ENCODE measurements at places on chromosomes 4 and X.

DNA sequence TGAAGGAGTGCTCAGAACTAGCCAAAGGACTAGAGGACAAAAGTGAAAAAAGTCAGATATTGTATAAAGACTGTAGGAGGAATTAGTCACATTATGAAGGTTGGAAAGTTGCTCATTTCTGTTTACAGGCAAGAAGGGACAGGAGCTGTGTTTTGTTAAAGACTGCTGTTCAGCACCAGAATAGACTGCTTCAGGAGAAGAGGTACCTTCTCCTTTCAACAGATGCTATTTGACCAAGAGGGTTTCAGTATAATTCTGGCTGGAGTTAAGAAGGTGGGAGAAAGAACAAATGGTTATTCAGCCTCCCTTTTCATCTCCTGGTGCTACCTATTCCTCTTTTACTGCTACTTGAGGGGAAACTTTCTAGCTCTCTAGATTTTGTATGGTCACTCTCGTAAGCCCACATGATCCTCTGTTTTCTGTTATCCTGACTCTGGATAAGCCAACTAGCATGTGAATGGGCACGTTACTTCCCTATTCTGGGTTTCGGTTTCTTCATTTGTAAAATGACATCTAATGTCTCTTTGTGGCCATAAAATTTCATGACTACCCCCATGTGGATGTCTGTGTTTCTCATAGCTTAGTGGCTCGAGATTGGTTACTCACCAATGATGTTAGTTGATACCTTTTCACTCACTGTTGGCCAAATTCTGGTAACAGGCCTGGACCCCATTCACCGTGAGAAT, 68.9 kb downstream of the SH2D1A start:
- DNase-seq, result no peak

DNA sequence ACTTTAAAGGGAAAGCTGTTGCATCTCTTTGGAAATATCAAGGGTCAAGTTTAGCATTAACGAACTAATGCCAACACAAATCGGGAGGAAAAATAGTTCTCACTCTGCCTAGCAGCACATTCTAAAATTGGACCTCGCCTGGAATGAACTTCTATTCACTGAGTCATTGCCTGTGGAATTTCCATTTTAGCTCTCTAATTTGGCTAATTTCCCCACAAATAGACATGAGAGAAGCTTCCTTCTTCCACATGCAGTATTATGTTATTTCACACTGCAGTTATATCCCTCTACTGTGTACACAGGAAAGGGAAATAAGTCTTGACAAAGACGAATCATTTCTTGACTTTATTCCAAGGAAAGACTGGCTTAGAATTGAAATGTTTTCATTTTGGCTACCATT, 9.3 kb downstream of the ZXDA start:
- no peak for DNase-seq

GRCh38 chrX:49257846-49258748, 6.4 kb downstream of the FOXP3 start:
- DNase-seq, result no peak

DNA sequence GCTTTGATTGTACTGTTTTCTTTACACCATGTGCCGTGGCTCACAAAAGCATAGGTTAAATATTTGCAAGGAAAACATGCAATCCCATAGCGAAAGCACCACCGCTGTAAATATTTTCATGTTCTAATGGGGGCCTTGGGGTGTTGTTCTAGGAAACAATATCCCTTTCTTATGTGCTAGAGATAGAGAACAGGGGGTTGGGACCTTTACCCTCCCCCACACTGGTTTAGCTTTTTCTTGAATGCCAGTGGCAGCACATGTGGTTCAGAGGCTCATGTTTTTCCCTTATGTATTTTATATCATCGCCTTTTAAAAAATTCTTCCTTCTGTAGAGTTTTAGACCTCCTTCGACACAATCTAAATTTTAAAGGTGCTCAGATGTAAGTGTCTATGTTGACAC, 422.6 kb upstream of the TENM3 start:
- no peak for DNase-seq

DNA sequence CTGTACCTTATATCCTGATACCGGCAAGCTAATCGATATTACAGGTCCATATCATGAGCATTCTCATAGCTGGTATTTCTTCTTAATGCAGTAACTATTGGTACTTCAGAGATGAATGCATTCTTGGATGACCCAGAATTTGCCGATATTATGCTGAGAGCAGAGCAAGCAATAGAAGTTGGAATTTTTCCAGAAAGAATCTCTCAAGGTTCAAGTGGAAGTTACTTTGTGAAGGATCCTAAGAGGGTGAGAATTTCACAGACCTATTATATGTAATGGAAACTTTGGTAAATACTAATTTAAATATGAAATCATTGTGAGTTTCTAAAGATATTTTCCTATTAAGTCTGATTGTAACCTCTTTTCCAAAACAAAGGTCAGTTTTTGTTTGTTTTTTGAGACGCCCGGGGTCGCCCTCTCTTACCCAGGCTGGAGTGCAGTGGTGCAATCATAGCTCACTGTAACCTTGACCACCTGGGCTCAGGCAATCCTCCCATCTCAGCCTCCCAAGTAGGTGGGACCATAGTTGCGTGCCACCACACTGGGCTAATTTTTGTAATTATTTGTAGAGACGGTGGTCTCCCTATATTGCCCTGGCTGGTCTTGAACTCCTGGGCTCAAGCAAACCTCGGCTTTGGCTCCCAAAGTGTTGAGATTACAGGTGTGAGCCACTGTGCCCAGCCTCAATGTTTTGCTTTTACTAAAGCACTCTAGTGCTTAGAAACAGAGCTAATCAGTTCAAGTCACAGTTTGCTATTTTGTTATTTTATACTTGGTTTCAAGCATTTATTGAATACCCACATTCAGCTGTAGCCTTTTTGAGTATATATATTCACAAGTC, 18.6 kb downstream of the PI4K2B start:
- DNase-seq, result no peak

DNA sequence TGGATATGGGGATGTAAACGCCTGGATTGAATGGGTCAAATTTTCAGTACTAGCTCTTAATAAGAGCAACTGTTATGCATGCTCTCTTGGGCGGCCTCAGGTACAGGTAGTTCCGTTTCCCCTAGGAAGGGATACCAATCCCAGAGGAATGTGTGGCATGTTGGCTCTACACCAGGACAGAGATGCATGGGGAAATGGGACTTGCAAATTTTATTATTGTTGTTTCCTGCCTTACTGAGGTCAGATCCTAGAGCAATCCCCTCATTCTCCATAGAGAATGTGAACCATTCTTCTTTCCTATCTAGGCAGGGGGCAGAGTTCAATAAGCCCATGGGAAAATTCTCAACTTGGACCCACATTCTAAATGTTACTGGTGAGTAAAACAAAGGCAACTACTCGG, 361.8 kb upstream of the FGF16 start:
- no peak for DNase-seq

DNA sequence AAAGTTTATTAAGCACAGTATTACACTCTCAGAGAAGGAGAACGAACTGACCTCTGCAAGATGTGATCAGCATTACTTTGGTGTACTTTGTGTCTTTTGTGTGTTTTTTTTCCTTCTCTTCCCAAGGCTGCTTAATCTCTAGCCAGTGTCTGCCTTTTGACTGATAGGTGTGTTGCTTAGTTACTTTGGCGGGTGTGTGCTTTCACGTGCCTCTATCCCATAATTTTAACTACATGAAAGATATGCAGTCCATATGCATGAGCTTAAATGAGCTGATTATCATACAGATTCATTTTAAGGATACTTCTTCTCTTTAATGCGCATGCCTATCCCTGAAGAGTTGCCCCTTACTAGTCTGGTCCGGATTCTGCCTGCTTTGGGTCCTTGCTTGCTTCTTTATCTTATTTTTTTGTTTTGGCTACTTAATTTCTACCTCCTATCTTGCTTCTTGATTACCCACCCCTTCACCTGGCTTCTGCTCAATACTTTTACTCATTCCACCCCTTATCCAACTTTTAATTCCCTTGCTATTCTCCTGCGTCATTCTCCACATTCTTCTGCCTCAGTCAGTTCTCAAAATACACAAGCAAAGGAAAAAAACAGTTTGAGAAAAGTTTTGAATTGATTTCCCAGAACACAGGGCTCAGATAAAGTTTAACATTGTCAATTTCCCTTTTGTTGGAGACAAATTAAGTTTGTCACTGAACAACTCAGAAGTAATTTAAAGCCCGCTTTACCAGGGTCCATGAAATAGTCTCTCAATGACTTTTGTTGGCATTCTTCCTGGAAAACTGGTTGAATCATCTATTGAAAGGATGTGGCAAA, 182.0 kb downstream of the TENT5D start:
- no peak for DNase-seq

GRCh38 chr4:43837171-43837570, 611.4 kb downstream of the KCTD8 start:
- no peak for DNase-seq

DNA sequence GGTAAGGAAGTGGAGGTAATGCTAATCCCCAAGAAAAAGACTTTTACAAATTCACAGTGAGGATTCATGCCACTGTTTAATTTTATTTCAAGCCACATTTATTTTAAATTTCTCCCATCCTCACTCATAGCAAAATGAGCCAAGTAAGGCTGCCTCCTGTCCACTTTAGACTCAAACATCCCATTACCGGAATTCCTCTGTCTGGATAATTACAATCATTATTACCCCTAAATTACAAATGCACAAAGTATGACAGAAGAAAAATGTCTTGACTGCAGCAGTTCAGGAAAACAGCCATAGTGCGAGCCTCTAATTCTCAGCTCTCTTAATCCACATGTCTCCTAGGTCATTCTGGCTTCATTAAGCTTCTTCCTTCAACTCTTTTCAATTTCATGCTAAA, 57.0 kb downstream of the MAPK10 start:
- DNase-seq, result no peak

DNA sequence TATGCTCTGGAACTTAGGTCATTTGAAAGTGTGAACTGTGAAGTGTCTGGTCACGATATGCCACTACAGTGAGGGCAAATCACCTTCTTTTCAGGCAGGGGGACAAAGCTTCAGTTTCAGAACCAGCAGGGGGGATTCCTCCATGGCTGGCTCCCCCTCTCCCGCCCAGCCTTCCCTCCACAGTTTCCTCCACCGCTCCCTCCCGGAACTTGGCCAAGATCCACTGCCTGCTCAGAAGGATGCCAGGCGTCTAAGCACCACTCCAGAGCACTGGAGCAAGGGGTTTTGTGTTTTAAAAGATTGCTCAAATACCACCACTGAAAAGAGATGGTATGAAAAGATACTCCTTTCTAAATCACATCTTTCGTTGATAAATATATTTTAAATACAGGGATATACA, 126.9 kb downstream of the ELOVL6 start:
- no peak for DNase-seq

- DNase-seq, result no peak
These were observed 7.8 kb upstream of the HERC3 start for GRCh38 chr4:88584471-88584900.

GRCh38 chr4:15906020-15906443, 32.5 kb downstream of the FGFBP1 start:
- no peak for DNase-seq

DNA sequence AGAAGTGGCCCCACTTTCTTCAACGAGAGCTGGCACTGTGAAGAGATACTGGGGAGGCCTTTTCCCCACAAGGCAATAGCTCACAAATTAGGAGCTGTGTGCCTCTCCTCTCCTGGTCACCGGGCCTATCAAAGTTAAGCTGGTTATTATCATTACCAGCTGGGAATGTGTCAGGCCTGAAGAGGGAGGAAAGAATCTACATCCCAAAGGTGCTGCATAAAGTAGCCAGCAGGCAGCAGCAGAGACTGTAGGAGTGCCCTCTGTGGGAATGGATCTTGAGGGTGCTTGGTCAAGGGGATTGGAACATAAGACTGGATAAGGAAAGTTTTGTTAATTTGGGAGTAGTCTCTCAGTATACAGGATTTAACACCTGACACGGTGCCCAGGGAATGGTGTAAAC, 9.1 kb upstream of the TMPRSS11D start:
- no peak for DNase-seq

DNA sequence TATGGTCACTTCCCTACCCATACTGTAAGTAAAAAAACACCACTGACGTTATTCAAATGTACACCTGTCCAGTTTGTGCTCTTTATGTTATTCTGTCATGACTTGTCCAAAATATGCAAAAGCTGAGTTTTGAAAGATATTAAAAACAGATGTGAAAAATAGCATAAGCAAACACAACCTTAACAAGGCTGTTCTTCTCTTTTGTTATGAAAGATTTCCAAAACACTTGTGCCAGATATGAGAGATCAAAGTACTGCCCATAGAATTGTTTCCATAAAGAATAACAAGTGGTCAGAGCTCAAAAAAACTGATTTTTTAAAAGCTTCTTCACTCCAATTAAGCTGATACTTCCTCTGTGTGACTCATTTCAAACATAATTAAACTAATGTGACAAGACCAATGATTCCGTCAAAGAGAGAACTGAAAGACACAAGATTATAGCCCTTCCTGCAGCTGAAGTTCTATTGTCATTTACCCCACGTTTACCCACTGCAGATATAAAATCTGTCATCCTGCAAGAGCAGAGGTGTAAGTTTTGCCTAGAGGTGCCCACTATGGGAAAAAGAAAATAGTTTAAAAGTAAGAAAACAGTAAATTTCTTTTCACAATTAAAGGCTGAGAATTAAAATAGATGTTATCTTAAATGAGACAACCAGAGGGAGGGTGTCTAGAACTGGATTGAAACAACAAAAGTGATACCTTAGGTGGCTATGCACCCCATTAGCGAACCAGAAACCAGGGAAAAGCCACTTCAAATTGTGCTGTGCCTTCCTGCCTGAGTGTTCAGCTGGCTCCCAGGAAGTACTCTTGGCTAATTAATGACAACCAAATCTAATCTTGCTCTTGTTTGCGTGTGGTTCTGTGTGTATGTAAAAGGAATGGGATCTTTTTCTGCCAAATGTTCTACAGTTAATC, 30.1 kb downstream of the RASSF6 start:
- no peak for DNase-seq

- peak; percentile 95 for DNase-seq
These were observed 119.1 kb upstream of the TRIM2 start for GRCh38 chr4:153084980-153085630.

DNA sequence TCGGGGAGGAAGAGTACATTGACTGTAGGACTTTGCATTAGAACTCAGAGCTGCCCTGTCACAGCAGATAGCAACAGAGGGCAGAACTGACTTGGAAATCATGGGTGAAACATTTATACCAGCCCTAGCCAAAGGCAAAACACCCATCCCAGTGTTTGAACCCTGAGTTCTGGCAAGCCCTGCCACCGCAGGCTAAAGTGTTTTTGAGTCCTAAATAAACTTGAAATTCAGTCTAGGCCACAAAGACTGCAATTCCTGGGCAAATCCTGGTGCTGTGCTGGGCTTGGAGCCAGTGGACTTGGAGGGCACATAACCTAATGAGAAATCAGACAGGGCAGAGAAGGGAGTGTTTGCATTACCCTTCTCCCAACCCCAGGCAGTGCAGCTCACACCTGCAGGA, 1015.7 kb downstream of the FSTL5 start:
- no peak for DNase-seq

DNA sequence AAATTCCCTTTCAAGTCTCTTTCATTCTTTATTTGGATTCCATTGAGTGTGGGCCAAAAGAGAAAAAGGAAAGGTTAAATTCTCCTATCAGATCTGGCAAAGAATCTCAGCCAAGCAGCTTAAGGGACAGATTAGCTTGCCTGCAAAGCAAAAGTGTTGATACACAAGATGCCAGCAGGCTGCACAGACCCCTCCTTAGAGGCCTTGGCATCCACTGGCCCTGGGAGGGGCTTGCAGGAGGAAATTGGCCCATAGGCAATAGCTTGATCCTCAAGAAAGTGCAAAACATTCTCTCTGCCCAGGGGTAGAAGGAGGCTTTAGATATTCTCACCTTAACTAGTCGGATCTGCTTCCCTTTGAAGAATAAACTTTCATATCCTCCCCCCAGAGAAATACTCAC, 300.4 kb upstream of the CPEB2 start:
- DNase-seq, result no peak

Measured in stimulated activated effector memory CD8-positive, alpha-beta T cell treated with anti-CD3 and anti-CD28 coated beads, Interleukin-12 subunit alpha, Interleukin-12 subunit beta, amount 100 ng/mL, for 72 hours (primary cell).